ENCODE measurements at places on chromosomes 13 and 19.
A peak's percentile ranks its signal among the peaks of the same experiment; 100 is the strongest.

DNA sequence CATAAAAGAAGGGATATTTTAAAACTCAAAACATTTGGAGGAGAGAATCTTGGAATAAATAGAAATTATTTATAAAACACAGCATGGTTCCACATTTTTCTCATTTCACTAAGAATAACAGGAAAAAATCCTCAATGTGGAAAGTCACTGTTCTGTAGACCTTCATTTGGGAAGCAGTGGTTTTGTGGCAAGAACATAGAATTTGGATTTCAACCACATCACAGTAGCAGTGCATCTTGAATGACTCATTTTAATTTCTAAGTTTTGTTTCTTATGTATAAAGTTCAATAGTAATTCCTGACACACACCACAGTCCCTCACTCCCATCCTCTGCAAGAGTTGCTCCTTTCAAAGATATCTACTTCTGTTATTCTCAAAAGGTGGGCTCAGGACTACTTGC is 264.0 kb downstream of the ENOX1 start:
- no peaks in the 10 kb centered on the region for H3K36me3 ChIP-seq
- no peaks in the 10 kb centered on the region for H3K27me3 ChIP-seq
- no peak overlapping the region for H3K4me3 ChIP-seq
- no peak for DNase-seq
- no peaks in the 10 kb centered on the region for H3K4me1 ChIP-seq

DNA sequence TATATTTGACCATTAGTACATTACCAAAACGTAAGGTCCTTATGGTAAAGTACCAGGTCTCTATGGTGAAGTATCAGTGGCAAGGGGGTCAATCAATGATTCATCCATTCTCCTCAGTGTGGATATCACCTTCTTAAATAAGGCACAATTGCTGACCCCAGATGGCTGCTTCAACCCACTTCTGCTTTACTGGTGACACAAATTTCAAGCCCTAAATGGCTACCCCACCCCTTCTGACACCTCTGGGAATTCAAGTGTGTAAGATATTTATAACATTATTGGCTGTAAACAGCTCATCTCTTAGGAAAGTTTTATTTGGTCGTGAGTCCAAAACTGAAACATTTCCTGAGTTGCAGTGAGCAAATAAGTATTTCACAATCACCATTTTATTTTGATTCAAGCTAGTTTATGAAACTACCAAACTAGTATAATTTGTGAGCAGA is 7.9 kb upstream of the WBP4 start:
- H3K27me3 ChIP-seq: no peaks in the 10 kb centered on the region
- H3K36me3 ChIP-seq: no peaks in the 10 kb centered on the region
- peaks cover 31% of the 10 kb centered on the region for H3K4me1 ChIP-seq
- DNase-seq: peak; percentile 79
- H3K4me3 ChIP-seq: no peak overlapping the region
- peak overlapping the region; percentile 53 for H3K27ac ChIP-seq

DNA sequence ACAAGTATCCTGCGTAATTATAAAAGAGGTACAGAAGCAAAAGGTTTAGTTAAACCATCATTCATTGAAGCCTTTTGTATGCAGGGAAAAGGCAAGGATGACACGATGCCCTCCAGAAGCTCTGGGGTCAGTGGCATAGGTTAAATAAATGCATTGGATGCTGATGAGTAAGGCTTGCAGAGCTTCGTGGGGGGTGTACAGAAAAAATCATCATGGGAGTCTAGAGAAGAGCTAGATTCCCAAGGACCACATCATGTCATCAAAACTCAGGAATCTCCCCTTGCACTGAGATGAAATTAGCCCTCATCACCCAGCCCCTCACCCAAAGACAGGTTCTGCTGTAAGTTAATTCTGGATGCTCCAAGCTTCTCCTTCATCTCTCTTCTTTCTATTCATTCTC is 8.3 kb downstream of the FPR1 start:
- no peak overlapping the region for H3K4me3 ChIP-seq
- H3K36me3 ChIP-seq: no peaks in the 10 kb centered on the region
- no peak for DNase-seq
- H3K27me3 ChIP-seq: peaks cover 8% of the 10 kb centered on the region

- H3K4me1 ChIP-seq: no peaks in the 10 kb centered on the region
- no peak overlapping the region for H3K27ac ChIP-seq
- H3K27me3 ChIP-seq: no peaks in the 10 kb centered on the region
- no peaks in the 10 kb centered on the region for H3K36me3 ChIP-seq
- no peak overlapping the region for H3K4me3 ChIP-seq
Measured at GRCh38 chr19:30479231-30479630, 107.0 kb downstream of the ZNF536 start.

DNA sequence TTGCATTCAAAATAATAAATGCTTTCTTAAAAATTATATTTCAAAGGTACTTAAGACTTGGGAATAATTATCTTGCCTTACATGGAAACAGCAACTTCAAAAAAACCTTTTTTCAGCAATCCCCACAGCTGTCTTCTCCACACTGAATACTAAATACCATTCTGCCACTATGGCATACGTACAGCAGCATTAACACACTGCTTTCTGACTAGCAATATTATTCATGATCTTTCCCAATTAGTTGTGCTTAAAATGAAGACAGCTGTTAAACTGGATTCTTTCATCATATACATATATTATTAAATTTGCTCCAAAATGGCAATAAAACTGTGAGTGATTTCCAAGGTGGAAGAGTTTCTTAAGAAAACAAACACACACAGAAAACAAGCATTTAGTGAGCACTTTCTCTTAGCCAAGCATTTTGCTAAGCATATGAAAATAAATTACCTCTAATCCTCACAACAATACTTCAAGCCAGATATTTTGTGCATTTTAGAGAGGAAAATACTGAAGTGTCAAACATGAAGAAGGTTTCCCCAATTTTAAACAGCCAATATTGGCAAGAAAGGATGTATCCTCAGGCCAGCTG is 609.5 kb downstream of the SLITRK1 start:
- H3K4me1 ChIP-seq: no peaks in the 10 kb centered on the region
- no peak for DNase-seq
- H3K27ac ChIP-seq: no peak overlapping the region
- H3K36me3 ChIP-seq: no peaks in the 10 kb centered on the region
- H3K4me3 ChIP-seq: no peak overlapping the region

DNA sequence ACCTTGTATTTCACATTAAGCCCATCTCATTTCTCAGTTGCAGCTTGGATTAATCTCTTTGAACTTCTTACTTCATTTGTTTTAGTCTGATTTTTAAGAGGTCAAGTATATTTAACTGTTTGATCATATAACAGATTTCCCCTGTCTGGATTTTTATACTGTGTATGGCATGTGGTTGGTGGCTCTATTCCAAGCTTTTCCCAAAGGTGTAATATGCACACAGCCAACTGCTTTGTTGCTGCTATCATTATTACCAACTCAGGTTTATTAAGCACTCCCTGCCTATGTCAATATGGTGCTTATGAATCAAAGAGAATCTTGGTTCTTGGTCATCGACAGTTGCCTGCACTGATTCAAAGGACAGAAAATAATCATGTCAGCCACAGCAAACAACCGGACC is 92.6 kb downstream of the RAP2A start:
- no peak for DNase-seq
- no peak overlapping the region for H3K4me3 ChIP-seq
- H3K27me3 ChIP-seq: no peaks in the 10 kb centered on the region
- no peaks in the 10 kb centered on the region for H3K36me3 ChIP-seq
- H3K27ac ChIP-seq: no peak overlapping the region
- H3K4me1 ChIP-seq: no peaks in the 10 kb centered on the region

DNA sequence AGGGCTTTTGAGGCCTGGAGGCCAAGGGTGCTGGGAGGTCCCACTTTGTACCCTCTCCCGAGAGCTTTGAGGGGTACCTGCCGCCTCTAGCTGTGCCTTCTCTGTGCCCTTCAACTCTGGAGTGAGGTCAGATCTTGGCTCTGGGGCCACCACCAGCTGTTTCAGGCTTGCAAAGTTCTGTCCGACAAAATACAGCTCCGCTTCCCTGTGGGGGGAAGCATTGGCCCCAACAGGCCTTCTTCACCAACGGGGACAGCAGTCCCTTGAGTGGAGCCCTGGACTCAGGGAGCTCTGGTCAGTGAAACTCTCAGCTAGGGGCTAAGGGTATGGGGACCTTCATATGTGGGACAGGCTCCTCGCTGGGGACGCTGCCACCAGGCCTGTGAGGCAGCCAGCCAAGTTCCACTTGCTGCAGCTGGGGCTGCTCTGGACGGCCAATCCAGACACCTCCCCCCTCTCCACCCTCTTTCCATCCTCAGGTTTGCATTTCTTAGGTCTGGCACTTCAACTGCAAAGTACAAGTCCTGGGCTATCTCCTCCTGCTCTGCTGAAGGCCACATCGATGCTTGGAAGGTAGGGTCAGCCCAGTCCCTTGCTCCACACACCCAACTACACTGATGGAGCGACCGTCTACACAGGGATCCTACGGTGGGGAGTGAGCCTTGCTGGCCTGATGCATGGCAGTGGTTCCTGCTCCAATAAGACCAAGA is 46.8 kb downstream of the C13orf46 start:
- H3K4me3 ChIP-seq: no peak overlapping the region
- no peaks in the 10 kb centered on the region for H3K36me3 ChIP-seq

GRCh38 chr19:21789466-21790085 is 22.2 kb upstream of the ZNF100 start:
- H3K36me3 ChIP-seq: no peaks in the 10 kb centered on the region
- DNase-seq: no peak
- H3K27ac ChIP-seq: no peak overlapping the region

DNA sequence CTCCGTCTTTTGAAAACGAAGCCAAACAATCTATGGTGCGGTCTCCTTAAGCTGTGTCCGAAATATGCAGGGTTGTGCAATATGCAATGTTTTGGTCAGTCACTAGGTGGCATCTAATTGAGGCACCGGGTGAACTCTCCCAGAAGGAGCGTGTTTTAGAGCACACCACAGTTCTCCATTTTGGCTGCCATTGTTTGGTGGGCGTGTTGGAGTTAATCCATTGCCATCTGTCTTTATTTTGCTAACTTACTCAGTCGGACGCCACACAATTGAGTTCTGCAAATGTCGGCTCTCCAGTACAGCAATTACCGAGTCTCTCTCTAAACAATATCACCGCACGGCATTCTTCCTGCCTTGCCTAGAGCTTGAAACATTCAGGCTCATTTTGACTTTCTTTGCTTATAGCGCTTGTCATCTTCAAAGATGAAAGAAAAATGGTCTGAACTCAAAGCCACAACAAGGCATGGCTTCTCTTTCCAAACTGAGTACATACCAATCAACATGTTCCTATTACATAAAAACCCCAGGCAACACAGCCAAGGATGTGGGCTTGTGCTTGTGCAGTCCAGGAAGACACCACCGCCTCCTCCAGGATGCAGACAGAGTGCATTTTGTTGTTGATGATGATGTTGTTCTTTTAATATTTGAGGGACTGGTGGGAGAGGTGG is 182.0 kb upstream of the SERP2 start:
- no peaks in the 10 kb centered on the region for H3K4me1 ChIP-seq
- H3K27me3 ChIP-seq: no peaks in the 10 kb centered on the region
- no peak overlapping the region for H3K4me3 ChIP-seq
- no peak overlapping the region for H3K27ac ChIP-seq

DNA sequence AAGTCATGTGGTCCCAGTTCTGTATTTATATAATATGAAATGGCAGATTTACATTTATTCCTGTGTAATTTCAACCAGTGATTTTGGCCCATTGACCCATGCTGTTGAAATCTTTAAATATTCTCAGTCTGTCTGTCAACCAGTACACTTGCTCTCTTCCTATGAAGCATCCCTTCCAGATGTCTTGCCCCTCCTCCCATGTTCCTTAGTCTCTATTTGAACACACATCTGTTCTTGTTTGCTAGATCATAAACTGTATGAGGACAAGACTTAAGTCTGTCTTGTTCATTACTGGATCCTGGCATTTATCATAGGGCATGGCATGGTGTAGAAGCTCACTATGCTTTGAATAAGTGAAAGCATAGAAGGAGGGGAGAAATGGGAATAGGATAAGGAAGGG is 34.9 kb downstream of the STARD13 start:
- no peak overlapping the region for H3K27ac ChIP-seq
- H3K36me3 ChIP-seq: no peaks in the 10 kb centered on the region
- DNase-seq: no peak
- peaks cover 5% of the 10 kb centered on the region for H3K4me1 ChIP-seq

GRCh38 chr13:62084728-62085127 is 669.1 kb upstream of the PCDH20 start:
- no peak overlapping the region for H3K4me3 ChIP-seq
- no peaks in the 10 kb centered on the region for H3K4me1 ChIP-seq
- H3K27ac ChIP-seq: no peak overlapping the region

GRCh38 chr13:20566898-20567874 is at the start of gene IFT88:
TSS of gene IFT88 (plus strand) at chr13:20567157. CDS start at chr13:20574386, 7,229 bp downstream.
- no peaks in the 10 kb centered on the region for H3K36me3 ChIP-seq
- DNase-seq: peak; percentile 84
- H3K4me3 ChIP-seq: peak within 1 kb of the TSS; percentile 64

Measured in B cell (primary cell).